ENCODE measurements at places on chromosomes 12 and 14.

DNA sequence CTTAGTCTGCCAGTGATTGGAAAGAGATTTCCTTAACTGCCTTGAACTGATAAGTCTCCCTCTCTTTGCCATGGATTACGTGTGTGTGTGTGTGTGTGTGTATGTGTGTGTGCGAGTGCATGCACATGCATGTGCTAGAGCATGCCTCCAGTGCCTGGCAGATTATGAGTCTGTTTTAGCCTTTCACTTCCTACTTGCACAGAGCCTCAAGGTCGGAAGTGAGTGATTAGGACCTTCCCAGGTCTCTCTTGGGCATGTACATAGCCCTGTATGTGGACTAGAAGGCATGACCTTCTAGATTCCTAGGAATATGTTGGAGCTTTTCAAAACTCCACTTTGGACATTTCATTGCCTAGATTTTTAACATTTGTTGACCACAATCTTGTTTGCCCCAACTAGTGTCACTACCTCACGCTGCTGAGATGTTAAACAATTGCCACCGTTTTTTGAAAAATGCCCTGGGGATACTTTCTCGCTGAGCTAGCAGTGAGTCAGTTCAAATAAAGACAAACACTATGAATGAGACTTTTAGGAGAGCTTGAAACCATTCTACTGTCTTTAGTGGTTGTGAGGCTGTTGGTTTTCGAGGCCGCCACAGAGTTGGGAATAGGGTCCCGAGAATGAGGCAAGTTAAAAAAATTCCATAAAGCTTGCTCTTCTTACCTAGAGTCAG lies 28.2 kb downstream of the KIAA0586 start:
- no peak for DNase-seq

- DNase-seq = no peak
Measured at GRCh38 chr14:35388656-35389314, 15.8 kb downstream of the NFKBIA start.

DNA sequence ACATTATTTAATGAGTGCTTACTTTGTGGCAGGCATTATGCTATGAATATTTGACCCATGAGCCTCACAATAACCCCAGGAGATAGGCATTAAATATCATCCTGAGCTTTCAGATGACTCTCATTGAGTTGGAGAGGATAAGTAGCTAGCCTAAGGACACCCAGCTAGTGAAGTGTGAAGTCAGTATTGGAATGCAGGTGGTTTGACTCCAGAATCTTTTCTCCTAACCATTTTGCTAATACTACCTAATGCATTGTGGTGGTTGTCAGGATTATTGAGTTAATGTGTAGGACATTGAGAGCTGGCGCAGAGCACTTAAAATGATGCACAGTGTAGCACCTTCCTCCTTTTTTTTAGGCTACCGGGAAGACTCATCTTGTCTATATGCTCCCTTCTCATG lies 3.8 kb upstream of the CDKL1 start:
- DNase-seq = no peak

DNA sequence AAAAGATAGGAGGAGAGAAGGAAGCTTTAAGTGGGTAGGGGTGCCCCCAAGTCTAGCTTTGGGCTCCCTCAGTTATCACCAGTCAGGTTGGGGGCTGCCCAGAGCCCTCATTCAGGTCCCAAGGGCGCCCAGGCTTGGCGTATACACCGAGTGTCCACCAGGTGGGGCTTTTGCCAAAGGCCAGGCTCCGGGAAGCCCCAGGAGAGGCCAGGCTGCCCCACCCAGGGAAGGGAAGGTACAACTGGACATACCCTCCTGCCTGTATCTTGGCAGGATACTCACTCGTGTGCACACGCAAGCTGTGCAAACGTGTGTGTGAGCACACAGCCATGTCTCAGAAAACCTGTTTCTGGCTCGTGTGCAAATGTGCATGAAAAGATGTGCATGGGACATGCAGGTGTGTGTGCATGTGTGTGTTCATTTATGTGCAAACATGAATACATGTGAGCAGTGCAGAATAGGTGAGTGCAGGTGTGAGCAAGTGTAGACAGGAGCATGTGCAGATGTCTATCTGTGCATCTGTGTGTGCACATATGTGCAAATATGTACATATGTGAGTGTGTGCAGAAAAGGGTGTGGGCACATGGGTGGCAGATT lies 103.9 kb upstream of the MYL2 start:
- DNase-seq = peak; percentile 74

GRCh38 chr14:50109342-50109741 lies 7.0 kb downstream of the VCPKMT start:
- DNase-seq = no peak

DNA sequence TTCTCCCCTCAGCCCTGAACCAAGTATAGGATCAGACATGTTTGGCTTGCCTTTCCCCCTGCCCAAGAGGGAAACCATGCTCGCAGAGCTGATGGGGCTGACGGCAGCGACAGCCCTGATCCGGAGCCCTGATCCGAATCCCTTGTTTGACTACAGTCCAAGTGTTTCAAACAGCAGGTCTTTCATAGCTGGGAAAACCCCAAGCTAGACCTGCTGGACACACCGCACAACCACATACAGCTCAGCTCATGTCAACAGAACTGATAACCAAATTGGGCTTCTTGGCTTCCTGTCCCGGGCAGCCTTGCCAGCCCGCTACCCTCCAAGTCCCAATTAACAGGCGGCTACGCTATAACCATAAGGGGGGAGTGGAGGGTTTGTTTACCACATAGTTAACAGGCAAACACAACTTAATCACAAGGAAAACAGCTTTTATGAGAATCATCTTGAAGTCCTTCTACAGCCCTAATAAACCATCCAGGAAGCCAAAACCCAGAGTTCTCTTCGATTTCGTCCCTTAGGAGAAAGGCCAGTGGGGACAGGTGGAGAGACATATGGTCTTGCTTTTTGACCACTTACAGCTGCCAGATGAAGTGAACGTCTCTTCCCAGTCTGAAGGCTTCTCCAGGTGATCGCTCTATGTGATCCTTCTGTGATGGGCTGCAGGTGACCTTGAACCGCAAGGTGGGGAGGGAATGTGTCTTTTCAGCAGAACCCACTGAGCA lies 64.5 kb upstream of the MANSC4 start:
- no peak for DNase-seq

DNA sequence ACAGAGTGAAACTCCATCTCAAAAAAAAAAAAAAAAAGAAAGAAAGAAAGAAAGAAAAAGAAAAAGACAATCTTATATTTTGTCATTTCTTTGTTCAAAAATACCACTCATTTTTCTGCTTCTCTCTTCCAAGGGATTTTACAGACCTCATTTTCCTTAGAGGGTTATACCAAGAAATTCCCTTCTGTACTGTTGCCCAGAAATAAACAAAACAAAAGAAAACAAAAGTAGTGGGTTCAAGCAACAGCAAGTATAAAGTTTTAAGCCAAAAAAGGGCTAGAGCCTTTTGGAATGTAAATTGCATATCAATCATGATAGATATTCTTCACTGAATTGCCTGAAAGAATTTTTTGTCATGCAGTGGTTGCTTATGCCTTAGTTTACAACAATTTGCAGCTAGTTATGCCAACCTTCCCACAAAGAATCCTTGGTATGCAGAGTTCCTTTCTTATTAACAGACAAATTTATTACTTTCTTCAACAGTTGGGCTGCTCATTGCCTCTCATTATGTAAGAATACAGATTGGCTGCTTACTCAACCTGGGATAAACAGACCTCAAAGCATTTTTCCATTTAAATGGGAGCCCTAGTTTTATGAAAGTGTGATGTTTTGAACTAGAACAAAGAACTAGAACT lies 129.1 kb upstream of the PPFIA2 start:
- no peak for DNase-seq

GRCh38 chr12:107400686-107401447 lies 284.7 kb upstream of the PWP1 start:
- no peak for DNase-seq

- peak; percentile 59 for DNase-seq
Measured at GRCh38 chr14:92929689-92930608, 7.0 kb downstream of the CHGA start.

- peak; percentile 76 for DNase-seq
Measured at GRCh38 chr12:55727643-55728185, 1.1 kb downstream of the CD63 start.

DNA sequence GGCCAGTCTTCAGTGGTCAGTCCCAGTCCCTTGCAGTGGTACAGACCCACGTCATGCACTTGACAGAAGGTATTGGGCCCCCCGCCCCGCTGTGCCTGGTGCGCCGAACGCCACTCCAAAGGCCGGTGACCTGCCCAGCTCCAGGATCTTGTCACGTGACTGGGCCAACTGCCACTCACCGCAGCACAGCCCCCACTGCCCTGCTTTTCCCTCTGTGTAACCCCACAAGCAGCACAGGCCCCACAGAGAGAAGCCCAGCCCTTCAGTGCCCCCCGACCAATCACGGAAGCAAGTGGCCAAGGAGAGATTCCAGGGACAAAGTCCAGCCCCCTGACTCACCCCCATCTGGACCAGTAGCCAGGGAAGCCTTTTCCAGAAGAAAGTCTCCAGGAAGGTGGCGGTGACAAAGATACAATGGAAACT lies 498 bp downstream of the GPR132 start:
- peak; percentile 76 for DNase-seq

GRCh38 chr12:52835271-52836041 lies 1.3 kb upstream of the KRT79 start:
- no peak for DNase-seq

- DNase-seq = no peak
Measured at GRCh38 chr12:8993827-8994226, 4.5 kb downstream of the KLRG1 start.

- no peak for DNase-seq
Measured at GRCh38 chr14:87149583-87150354, 843.2 kb downstream of the GALC start.

DNA sequence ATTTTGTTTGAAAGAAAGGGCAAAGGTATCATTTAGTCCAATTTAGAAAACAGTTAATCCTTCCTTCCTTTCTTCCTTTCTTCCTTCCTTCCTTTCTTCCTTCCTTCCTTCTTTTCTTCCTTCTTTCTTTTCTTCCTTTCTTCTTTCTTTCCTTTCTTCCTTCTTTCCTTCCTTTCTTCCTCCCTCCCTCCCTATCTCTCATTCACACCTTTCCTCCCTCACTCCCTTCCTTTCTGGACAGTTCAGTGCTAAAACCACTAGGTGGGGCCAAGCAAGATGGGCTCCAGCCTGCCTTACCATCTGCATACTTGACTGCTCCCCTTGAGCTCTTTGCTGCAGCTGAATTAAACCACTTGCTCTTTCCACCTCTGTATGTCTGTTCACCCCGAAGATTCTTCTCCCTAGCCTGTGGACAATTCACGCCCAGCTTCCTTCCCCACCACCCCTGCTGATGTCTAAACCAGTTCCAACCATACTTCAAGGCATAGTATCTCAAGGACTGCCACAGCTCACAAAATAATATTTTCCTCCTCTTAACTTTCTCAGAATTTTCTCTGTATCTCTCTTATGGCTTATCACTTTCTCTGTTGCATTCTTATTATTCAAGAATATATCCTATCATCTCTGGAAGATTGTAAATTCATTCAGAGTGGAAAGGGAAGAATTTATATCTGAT lies 78.0 kb downstream of the DBX2 start:
- DNase-seq = no peak

DNA sequence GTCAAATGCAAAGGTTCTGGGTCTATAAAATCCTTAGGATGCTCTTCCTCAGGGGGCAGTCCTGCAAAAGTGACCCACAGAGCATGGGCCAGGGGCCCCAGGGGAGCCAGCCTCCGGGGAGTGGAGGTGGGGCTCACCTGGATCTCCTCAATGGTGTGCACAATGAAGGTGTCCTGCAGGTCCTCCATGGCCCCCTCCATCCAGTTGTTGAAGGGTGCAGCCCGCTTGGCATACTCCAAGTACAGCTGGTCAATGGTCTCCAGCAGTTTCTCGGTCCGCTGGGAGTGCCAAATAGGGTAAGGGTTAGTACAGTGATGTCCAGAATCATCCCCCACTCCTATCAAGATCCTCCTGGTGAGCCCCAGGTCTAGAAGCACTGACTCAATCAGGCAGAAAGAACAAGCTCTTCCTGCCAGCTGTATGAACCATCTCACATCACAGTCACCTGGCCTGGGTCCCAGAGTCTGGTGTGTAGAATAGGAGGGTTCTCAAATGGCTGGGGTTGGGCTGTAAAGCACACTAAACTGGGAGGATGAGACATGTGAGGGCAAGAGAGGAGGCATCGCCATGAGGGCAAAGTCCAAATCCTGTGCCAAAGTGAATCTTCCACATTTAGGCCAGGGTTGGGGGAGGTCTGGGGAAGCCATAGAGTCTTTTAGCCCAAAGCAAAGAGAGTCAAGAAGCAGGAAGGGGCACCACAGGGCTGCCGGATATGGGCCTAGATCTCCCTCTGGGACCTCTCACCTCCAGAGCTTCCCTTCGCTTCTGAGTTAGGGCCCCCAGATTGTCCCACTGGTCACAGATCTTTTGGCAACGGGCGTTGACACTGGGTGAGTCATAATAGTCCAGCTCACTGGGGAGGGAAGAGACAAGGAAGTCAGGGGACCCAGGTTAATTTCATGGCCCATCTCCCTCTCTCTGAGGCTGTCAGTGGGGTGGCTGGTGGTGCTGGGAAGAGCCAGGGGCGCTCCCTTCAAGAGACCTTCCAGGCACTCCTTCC lies 91.5 kb upstream of the ZFP36L1 start:
- DNase-seq = peak; percentile 80

- DNase-seq = no peak
Measured at GRCh38 chr14:105395538-105395854, 2.8 kb upstream of the TEX22 start.

- no peak for DNase-seq
Measured at GRCh38 chr12:79911889-79912656, 22.8 kb downstream of the PPP1R12A start.

GRCh38 chr14:96718407-96718806 lies 78.8 kb upstream of the VRK1 start:
- DNase-seq = no peak

- peak; percentile 55 for DNase-seq
Measured at GRCh38 chr12:72271451-72272090, 599 bp upstream of the TRHDE start.

DNA sequence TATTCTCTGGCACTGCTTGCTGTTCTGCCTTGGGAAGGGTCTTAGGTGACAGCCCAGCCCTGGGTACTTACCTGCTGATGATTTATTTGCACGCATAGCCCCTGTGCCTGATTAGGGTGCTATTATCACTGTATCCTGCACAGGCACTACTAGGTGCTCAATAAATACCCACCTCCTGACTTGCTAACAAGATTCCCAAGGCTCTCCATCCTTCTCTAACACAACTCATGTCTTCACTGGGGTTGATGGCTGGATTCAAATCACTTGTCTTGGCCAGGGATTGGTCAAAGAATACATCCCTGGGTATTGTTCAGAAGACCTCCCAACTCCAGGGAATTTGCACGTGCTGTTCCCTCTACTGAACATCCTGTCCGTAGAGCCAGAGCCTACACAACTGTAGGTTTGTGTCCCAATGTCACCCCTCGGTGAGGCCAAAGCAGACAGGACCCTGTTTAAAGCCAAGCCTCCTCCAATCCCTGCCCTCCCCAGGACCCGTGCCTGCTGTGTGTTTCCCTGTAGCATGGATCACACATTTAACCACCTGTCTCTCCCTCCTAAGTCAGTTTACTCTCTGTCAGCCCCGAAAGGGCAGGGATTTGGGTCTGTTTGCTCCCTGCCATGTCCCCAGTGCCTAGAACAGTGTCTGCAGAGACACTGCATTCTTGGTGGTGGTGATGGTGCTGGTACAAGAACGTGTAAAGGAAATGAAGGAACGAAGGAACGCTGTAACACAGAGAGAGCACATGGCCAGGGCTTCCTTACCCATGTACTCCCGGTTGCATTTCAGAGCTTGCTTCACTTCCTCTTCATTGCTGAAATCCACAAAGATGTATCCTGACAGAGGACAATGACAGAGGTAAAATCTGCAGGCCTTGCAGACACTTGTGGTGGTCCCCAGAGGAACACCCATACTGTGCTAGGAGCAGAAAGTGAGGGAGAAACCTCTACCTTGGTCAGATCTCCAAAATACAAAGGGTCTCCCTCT lies 16.5 kb downstream of the RBM19 start:
- DNase-seq = no peak

All from Right ventricle myocardium inferior (tissue), 1 donor.